ENCODE measurements at places on chromosomes 5 and 9. TPM values are rescaled to one million over a fixed set of nuclear protein-coding genes. Genes with fewer than 3 reads are reported as not detected.

PDE8B gene
- not detected for total RNA-seq

DNA sequence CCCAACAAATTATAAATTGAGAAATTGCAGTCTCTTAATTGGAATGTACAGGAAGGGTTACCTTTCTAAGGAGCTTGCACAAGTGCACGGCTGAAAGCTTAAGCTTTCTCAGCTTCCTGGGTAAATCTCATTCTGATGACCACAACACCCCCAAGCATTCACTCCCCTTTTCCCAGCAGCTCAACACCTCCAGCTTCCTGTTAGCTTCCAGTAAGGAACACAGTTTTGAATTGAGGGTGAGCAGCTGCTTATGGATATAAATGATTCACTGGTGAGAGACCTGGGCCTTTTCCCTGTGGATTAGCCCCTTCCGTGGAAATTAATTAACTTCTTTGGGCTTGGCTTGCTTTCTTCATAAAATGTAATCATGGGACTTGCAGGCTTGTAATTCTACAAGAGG lies 101.2 kb downstream of the SLC28A3 start:
- no peak for DNase-seq

DNA sequence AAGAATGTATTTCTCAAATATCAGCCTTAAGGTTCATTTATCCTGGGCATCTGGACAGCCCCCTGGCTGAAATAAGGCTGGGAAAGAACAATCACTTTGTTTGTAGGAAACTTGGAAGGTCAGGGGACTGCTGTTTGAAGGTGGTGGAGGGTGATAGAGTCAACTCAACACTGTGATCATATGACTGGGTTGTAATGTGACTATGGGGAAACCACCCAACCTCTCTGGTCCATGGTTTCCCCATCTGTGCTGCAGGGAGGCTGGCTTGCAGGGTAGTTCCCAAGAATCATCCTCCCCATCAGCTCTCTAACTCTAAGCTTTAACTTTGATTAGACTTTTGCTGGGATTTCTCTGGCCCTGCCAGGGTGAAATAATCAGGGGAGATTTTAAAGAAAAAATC lies 10.0 kb downstream of the INSYN2B start:
- no peak for DNase-seq

- DNase-seq, result no peak
These were observed 46.8 kb downstream of the GRIN3A start for GRCh38 chr9:101691657-101692056.

PCDH12 gene
- 12.1 TPM for total RNA-seq

DNA sequence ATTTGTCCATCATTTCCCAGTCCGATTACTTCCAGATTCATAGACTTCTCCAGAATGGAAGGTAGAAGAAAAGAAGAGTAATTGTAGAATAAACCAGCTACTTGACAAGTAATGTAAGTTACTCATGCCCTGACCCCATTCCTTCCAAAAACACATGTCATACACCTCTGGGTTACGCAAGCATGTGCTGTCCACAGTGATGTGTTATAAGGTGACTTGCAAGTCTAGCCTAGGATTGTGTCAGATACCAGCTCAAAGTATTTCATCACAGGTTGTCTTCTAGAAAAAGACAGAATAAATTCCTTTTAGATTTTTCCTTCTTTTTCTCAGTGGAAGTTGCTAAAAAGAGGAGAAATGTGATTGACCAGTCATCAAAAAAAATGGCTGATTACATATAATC lies 8.0 kb upstream of the TLR4 start:
- DNase-seq, result no peak

PCDHGA6 gene
- 1.3 TPM for total RNA-seq

DNA sequence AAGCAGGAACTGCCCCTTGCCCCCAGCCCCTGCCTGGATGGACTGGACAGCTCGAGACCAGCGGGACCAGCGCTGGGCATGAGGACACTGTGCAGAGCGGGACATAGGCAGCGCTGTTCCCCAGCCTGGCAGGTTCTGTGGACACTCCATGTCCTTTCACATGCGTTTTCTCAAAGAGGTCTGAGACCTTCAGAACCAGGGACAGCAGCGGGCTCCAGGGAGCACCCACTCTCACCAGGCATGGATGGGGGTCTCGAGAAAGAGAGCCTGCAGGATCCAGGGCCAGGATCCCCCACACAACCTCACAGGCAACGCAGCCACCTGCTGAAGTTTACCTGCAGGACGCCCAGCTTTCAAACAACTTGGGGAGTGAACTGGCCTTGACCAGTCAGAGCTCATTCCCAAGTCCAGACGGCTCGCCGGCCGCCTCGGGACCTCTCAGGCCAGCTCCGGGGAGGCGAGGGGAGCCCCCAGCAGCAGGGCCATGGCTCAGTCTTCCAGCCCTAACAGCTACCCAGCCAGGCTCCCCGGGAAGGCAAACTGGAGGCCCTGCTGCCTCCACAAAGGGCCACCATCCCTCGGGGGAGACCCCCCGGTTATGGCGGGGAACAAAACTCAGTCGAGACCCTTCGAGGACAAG lies 72.5 kb upstream of the SARDH start:
- DNase-seq, result no peak

DNA sequence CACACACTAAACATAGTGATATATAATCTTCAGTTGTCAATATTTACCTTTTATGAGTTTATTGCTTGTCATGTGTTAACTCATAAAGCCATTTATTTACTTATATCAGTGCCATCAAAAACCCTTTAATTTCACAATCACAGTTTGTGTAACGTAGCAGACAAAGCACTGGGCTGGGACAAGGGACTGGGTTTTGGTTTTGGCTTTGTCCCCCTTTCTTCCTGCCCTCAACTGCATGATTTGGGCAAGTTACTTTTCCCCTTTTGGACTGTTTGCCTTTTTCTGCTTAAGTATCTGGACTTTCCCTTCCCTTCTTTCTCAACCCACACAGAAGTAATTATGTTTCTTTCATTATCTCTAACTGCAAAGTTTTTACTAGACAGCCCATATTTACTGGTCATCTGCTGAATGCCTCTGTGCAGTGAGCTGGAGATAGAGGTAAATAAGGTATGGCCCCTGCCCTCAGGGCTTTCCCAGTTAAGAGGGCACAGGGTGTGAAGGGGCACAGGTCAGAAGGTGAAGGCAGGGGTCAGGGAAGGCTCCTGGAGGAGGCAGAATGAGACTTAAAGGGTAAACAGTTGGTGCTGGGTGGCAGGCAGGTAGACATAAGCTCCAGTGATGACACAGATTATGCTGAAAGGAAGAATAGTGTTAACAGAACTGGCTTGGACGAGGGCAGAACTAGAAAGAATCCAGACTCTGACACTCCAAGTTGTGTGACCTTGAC lies 14.8 kb upstream of the NR3C1 start:
- no peak for DNase-seq
